OCI-LY7 (cell line): ENCODE measurements at places on chromosomes 6 and 20.
A peak's percentile ranks its signal among the peaks of the same experiment; 100 is the strongest.

DNA sequence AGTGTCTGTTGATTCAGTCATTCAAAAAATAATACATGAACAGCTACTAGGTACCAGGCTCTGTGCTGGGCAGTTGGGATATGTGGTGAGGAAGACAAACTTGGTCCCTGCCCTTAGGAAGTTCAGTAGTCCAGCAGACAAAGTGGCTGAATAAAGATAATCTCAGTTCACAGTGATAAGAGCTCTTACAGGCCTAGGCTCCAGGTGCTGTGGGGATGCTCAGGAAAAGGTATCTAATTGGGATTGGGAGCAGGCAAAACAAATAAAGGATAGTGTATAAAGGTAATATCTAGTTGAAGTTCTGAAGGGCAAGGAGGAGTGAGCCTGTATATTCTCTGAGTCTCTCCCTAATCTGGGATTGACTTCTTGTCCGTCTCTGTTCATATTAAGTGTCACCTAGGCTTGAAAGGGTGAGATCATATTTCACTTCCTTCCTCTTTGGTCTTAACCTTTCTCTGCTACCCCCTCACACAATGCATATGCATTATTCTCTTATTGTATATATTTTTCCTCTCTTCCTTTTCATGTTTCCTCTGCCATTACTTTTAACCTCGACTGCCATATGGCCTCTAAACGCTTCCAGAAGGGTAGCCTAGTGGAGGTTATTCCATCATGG lies 13.5 kb downstream of the PTPN1 start:
- DNase-seq = no peak

DNA sequence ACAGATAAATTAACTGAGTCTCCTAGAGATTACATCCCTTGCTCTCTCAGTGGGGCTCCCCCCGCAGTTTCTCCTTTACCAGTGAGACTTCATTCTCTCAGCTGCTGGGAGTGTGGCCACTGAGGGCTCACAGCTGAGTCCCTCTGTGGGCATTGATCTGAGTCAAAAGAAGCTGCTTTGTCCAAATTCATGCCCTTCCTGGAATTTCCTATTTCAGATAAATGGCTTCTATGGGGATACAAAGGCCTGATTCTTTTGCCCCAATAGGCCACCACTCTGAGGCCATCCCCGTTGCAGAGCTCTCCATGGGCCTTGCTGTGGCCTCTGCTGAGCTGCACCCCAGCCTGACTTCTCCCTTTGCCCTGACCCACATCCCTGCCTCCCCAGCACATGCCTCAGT lies 10.0 kb downstream of the CST5 start:
- no peak for DNase-seq

- no peak for DNase-seq
These were observed 43.3 kb upstream of the PHACTR2 start for GRCh38 chr6:143634486-143634885.

GRCh38 chr6:25404693-25405169 lies 125.6 kb downstream of the CARMIL1 start:
- DNase-seq = peak; percentile 89

DNA sequence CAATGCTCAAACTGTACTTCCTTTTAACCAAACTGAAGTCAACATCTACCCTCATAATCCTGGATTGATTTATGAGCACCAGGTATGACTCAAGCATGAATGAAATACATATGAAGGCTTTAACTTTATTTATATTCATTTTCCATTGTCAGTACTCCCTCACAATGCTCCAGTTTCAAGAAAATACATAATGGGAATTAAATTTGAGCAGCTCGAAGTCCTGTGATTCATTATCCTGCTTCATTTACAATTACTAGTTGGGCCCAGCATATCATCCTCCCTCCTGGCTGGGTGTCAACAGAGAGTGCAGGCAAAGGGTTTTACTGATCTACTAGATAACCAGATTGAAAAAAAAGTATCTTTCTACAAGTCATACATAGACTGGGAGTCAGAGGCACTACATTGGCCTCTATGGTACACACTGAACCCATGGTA lies 10.1 kb downstream of the SAMHD1 start:
- DNase-seq = no peak

DNA sequence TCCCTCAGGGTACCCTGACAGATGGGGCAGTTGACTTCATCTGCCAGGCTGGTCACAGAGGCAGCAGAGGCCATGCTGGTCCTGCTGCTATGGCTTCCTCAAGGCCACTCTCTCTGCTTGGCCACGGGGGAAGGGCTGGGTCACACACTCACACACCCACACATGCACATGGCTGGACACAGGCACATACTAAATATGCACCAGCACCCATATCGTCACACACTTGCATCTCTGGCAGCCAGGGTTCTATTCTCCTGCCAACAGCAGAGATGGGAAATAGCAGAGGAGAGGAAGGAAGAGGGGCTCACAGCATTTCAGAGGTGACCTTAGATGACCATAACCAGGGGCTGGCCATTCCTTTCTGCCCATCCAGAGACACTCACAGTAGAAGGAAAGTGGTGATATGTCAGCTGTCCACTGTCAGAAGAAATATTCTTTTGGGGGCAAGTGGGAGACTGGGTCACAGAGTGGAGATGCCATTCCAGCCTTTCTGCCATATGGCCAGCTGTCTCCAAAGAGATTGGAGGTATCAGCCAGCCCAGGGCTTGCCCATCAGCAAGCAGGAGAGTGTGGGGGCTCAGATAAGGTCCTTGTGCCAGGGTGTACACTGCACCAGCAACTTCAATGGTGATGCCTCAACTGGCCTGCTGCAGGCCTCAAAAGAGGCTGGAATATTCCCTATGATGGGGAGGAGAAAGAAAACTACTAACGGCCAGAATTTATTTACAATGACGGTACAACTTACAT lies at the start of gene TRIM10:
Gene TRIM10 (minus strand): TSS at position 427 of the 747 bp plus-strand sequence. CDS start 353 bp downstream, at position 74.
- no peak for DNase-seq

- peak; percentile 26 for DNase-seq
These were observed 24.2 kb downstream of the POFUT1 start for GRCh38 chr20:32231847-32232246.
